Osteocyte (in vitro differentiated cells): ENCODE measurements at places on chromosomes 12 and 14. TPM values are rescaled to one million over a fixed set of nuclear protein-coding genes. Genes with fewer than 3 reads are reported as not detected.
A peak's percentile ranks its signal among the peaks of the same experiment; 100 is the strongest.

CCDC184 gene
- 0.29 and 0.32 TPM in 2 replicates for total RNA-seq

RTL1 gene
- not detected in 2 replicates for total RNA-seq

KRT78 gene
- not detected in 2 replicates for total RNA-seq

AHNAK2 gene
- 145 and 183 TPM in 2 replicates for total RNA-seq

RERG gene
- total RNA-seq: 83.8 and 92.7 TPM in 2 replicates

RNASE7 gene
- total RNA-seq: not detected in 2 replicates

GALNT9 gene
- total RNA-seq: not detected in 2 replicates

MANSC1 gene
- 8.8 and 9.1 TPM in 2 replicates for total RNA-seq

LRRC10 gene
- total RNA-seq: not detected in 2 replicates

INHBC gene
- not detected in 2 replicates for total RNA-seq

DNA sequence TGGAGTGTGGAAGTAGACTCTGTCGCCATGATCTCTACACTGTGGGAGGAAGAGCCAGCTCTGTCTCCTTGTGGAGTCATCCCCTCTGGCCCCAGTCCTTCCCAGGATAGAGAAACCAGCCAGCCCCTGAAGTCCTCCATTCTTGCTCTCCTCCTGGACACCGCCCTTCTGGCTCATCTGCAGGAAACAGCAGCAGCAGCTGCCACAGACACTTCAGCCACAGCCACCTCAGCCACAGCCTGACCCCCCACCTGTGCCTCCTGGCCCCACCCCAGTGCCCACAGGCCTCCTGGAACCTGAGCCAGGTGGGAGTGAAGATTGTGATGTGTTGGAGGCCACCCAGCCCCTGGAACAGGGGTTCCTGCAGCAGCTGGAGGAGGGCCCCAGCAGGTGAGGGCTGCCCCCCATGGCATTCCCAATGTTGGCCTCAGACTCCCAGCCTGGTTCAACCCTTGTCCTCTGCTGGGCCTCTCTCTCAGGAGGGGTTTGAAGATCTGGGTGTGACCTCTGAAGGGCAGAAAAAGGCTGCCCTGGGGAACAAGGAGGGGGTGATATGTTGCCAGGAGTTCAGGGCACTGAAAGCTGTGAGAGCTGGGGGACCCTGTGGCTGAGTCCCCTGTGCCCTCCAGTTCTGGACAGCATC lies 10.5 kb downstream of the PRPF40B start:
- no peak for DNase-seq

DNA sequence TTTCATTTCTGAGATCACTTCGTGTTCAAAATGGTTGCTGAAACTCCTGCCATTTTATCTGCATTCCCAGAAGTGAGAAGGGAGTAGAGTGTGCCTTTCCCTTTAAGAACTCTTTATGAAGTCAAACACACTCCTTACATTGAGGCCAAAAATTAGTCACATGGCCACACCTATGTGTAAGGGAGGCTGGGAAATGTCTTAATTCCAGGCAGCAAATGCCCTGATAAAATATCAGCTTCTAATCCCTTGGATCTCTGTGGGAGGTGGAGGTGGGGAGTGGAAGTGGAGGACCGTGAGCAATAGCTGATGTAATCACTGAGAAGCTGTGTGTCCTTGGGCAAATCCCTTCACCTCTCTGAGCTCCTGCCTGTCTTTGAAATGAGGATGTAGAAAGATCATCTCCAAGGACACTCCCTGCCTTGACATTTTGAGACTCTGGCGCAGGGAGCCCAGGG lies 22.7 kb upstream of the ANKRD9 start:
- no peak for DNase-seq

DNA sequence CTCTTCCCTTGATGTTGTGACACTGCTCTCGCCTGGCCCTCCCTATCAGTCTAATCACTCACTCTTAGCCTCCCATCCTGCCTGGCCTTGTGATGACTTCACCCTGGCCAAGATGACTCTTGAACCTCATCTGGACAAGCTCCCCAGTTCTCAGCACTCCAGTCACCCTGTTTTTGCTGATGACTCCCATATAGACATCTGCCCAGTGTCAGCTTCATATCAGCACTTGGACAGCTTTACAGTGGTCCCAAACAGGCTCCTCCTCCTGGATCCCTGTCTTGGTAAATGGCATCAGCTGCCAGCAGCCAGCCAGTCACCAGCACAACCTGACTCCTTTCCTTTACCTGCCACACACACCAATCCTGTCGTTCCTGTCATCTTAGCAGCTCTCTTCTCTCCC lies 104.2 kb downstream of the POLR3B start:
- no peak for DNase-seq

GRCh38 chr12:113425960-113426453 lies 3.8 kb downstream of the SDSL start:
- no peak for DNase-seq

GRCh38 chr12:110307372-110307771 lies 26.3 kb downstream of the ATP2A2 start:
- DNase-seq: no peak

DNA sequence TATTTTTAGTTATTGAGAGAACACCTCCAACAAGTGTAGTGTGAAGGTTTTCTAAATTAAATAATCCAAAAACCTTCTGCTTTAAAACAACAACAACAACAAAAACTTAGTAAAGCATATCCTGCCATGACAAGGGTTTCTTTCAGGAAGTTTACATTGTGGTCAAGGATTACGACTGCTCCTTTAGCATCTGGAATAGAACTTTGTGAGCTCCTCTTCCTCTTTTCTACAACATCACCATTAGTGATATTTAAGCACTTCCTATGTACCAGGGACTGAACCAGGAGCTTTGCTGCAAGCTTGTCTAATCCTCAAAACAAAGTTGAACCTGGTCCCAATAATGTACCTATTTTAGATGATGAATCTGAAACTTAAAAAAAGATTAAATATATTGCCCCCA lies 315.4 kb upstream of the KITLG start:
- DNase-seq: no peak

DNA sequence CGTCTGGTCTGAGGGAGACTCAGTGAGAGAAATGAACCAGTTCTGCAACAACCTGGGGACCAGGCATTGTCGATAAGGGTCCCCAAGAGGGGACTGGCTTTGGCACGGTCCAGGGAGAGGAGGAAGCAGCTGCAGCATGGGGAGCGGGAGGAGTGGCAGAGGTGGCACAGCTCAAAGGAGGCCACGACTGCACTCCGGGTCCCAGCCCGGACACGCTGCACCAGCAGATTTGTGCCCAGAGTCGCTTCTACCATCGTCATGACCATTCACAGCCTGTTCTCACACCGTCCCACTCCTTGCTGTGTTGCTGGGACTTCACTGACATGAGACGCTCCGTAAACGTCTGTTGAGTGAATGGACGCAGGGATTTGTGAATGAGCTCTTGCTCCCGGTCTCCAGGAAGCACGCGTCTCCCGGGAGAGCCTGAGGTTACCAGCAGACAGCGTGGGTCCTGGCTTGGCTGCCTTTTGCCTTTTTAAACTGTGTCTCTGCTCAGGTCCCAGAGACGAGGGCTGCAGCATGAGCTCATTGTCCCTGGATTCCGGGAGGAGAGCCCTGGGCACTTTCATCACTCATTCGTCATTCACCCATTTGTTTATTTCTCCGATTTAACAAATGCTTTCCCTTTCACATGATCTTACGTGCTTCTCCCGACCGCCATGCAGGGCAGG lies 137.0 kb downstream of the PIWIL1 start:
- no peak for DNase-seq

GRCh38 chr14:99812096-99812750 lies 19.0 kb downstream of the EML1 start:
- DNase-seq: peak; percentile 72

DNA sequence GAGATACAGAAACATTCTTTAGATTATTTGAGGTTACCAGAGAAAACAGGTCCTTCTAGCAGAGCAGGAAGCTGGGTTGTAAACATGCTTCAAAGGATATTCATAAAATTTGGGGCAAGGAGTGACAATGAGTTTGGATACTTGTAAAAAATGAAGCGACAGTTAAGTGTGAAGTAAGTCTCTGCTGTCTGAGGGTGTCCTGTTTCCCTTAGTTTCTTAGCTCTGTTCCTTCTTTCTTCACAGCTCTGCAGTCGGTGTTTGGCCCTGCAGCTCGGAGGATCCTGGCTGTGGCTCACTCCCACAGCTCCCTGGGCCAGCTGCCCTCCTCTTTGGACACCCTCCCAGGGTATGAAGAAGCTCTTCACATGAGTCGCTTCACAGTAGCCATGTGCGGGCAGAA lies 10.8 kb downstream of the TMEM52B start:
- no peak for DNase-seq

- DNase-seq: no peak
Measured at GRCh38 chr12:77315407-77315806, 250.0 kb upstream of the E2F7 start.

DNA sequence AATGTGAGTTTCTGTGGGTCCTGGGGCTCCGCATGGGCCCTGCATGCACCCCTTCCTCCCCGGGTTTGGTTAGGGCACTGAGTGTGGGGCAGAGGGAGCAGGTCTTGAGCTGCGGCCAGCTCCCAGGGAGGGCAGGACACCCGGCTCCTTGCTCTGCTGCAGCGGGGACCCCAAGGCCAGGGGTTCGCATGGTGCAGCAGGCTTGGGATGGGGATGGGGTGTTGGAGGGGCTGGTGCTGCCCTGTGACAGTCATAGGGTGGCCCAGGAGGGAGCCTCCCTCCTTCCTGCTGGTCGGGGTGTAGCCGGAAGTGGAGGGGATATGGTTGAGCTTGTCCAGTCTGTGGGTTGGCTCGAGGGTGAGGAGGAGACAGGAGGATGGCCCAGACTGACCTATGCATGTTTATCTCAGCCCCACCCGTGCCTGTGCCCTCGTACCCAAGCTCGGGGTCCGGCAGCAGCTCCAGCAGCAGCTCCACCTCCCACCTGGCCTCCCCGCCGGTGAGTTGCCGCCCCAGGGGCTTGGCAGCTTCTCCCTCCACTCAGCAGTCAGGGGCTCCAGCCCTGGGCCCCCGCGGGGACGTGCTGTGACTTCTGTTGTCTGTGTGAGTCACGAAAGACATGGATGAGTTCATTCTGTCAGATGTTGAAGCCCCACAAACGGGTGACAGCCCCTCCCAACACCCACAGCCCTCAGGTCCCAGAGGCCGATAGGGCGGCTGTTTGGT lies 16.0 kb downstream of the ULK1 start:
- DNase-seq: no peak

GRCh38 chr12:114415525-114415868 lies 9.6 kb upstream of the TBX5 start:
- DNase-seq: no peak

DNA sequence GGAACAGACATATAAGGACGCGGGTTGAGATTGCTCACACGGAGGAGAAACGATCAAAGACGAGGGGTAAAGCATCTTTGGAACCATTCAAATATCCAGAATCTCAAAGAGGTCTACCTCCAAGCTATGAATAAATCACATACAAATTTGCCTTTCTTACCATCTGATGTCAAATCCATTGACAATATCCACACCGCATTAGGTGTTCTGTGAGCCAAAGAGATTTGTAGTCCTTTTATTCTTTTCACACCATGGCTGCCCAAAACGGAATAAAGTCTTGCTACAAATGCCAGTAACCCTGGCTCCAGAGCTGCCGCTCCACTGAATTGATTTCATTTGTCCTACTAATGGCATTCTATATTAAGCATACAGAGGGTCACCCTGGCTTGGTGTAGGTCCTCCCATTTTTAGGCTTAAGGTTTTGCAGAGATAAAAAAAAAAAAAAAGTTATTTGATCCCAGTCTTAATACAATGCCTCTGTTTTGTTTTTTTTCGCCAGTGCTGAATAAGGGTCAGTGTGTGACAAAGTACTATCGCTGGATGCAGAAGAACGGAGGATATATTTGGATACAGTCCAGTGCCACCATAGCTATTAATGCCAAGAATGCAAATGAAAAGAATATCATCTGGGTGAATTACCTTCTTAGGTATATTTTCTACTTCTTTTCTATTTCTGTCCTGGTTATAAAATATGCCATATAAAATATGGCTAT lies 157.3 kb downstream of the EGLN3 start:
- DNase-seq: no peak

GRCh38 chr12:132392389-132393244 lies 63.2 kb upstream of the GALNT9 start:
- DNase-seq: no peak

DNA sequence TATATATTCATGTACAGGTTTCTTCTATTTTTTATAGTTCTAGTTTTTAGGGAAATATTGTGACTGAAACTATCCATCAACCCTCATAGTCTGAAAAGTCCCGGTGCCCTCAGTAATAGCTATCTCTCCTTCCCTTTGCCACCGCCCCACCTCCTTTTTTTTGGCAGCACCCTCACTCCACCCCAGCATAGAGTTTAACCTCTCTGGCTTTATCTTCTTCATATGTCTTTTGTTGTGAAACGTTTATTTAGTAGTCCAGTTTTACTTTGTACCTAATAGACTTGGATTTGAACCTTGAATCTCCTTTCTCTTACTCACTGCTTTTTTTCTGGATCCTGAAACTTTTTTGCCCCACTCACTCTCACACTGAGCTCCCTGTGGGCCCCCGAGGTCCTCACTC lies 109.5 kb downstream of the BBS10 start:
- no peak for DNase-seq

DNA sequence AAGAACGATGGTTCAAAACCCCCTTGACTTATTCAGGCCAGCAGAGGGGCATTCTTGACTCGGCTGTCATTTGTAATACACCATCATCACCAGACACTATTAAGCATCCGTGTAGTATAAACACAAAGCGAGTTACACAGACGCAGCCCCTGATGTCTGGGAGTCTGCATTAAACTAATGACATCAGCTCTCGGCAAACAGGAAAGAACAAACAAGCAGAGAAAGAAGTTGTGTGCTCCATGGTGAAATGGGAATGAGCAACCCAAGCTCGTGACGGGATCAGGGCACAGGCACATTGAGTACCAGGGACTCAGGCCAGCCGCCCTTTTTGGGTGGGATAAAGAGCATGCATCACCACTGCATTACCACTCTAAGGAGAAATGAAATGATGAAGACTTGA lies 460.1 kb downstream of the MED13L start:
- DNase-seq: no peak

GRCh38 chr12:128639089-128639488 lies 184.7 kb downstream of the SLC15A4 start:
- DNase-seq: no peak

DNA sequence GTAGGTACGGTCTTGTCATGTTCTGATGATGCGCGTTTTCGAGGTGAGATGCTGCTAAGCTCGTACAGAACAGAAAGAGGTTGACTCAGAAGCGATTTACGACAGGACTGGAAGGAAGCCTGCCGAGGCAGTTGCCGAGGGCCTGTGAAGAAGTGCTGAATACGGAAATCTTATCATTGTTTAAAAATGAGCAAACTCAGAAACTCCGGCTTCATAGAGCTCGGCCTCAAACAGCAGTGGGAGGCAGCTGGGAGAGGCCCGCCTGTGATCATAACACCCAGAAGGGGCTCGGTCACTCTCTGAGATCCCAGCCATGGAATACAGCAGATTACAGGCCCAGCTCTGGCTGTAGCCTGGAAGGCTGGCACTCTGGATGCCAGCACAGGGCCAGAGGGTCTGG lies 87.4 kb downstream of the CPSF2 start:
- DNase-seq: no peak

- DNase-seq: no peak
Measured at GRCh38 chr14:94423453-94424056, 29.0 kb downstream of the SERPINA11 start.
